ENCODE measurements at places on chromosomes 16 and 17.

DNA sequence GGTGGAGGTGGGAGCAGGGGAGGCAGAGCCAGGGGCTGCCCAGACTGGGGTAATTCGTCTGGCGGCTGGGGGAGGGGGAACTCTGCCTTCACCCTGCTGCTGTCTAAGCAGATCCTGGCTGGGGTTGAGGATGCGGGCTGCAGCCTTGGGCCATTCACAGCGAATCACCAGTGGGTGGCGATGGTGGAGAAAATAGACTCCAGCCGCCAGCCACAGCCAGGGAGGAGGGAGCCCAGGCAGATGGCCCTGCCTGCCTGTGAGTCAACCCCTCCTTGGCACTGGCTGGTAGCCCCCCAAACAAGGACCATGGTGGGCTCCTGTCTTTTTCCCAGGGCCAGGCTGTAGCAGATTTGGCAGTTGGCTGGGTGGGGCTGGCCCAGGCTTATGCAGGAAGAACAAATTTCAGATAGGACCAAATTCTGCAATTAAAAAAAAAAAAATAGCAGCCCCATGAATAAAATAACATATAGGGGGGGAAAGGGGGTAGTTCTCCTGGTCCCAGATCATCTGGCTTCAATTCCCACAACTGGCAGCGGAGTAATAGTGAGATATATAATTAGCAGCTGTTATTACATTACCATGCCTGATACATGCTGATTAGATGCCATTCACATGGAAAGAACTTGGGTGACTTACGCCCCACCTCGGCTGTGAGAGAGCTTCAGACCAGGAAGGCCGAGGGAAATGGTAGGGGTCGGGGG lies 41.5 kb upstream of the CDH5 start:
- DNase-seq = peak; percentile 66

DNA sequence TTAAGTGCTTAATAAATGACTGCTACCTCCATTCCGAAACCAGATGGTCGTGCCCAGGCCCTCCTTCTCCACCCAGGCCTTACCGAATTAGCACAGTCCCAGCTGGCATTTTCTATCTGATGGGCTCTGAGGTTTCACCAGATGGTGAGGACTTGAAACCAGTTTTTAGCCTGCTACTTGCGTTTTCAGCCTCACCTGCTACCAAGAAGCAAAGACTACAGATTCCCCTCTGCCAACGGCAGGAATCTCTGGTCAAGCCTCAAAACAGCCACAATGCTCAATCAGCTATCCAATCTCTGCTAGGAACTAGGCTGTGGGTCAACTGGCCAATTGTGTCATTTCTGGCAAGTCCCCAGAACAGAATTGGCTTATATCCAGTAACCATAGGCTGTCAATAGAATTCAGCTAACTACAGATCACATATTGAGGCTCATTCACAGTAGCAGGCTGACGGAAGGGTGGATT lies 11.7 kb downstream of the PECAM1 start:
- no peak for DNase-seq

GRCh38 chr17:65193716-65194293 lies 56.6 kb downstream of the RGS9 start:
- no peak for DNase-seq

DNA sequence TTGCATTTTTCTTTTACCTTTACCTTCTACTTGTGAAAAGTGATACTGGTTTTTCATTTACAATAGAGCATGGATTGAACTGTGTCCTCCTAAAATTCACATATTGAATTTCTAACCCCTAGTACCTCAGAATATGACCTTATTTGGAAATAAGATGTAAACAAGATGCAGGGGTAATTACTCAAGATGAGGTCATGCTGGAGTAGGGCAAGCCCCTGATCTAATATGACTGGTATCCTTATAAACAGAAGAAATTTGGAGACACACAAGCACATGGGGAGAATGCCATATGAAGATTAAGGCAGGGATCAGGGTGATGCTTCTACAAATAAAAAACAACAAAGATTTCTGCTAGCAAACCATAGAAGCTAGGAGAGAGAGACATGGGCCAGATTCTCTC lies 12.2 kb downstream of the MYH13 start:
- DNase-seq = no peak

DNA sequence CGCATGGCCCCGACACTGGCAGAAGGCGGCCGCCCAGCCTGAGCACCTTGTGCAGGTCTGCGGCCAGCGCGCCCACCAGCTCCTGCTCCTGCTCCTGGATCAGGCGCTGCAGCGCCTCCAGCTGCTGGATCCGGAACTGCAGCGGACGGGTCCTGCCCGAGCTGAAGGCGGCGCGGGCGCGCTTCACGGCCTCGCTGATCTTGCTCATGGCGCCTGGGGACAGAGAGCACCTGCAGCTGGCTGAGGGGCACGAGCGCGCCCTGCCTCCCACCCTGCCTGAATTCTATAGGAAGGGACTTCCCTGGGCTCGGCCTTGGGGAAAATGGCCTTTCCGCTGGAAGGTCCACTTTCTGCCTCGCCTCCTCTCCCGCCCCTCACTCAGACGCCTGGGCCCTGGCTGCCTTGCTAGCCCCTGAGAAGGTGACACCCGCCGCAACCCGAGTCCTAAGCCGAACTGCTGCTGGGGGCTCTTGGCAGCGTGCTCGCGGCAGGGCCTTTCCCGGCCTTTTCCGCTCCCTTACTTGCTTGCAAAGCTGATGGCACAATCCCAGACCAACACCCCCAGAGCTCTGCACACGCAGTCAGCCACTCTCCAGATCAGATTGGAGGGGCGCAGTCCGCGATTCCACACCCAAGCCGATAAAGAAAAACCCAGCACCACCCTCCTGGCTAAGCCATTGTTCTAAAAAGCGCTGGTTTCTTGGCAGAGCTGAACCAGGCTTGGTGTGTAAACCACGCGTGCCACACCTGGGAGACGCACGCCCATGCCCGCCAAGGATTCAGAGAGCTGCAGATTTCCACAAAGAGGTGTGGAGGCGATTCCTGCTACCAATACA lies 3.0 kb downstream of the ALDH3A1 start:
- DNase-seq = peak; percentile 90

GRCh38 chr16:70706948-70707465 lies 21.2 kb upstream of the MTSS2 start:
- DNase-seq = peak; percentile 57

- DNase-seq = no peak
Measured at GRCh38 chr17:30155389-30155788, 38.8 kb downstream of the NSRP1 start.

DNA sequence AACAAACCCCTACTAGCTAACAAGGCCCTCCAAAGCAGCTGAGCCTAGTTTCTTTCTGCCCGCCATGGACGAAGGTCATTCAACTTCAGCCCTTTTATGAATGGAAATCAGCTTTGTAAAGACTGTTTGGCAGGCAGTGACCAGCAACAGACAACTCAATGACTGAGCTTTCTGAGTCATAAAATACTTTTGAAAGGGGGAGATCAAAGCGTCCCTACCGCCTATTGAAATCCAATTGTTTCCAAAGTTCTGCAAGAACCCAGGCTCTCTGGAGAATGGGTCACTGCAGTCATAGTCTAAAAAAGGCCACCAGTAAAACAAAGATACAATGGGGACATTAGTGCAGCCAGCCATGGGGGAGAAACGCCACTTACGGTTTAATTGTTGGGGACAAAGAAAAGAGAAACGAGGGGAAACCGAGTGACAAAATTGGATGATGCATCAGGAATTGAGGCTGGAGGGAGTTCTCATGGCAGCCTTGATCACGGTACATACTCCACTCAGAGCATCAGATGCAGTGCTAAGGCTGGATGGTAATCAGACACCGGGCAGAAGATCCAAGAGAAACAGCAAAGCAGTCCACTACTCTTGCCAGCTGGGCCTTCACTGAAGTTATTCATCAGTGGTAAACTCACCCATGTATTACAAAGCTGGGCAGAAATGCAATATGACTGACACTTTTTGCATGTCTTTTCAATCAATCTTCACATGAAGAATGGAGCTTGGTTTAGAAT lies 9.8 kb downstream of the ADAMTS18 start:
- no peak for DNase-seq

- no peak for DNase-seq
Measured at GRCh38 chr16:66116163-66117002, 250.1 kb upstream of the CDH5 start.

GRCh38 chr16:30381291-30382041 lies 895 bp downstream of the SEPTIN1 start:
- DNase-seq = no peak

DNA sequence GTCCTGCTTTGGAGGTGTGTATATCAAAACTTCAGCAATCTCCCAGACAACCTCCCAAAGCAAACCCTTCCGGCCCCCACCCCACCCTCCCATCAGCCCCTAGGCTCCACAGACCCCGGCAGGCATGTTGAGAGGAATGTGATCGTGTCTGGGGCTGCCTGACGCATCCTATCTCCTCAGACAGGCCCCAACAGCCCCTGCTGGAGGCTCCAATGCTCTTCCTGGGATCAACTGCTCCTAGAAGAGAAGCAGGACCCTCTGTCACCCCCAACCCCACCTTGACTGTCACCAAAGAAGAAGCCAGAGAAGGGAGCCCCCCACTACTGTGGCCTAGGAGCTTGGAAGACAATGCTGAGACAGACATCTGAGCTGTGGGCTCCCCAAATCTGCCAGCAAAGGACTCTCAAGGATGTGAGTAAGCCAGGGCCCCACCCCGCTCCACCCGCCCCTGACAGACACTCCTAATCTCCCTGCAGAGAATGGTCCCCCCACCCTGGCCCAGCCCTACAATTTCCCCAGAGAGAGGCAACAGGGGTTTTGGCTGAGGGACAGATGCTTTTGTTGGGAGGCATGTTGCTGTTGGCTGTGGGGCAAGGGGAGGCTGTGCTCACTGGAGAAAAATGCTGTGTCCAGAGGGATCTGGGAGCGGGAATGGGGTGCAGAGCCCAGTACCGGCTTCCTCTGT lies 1.6 kb upstream of the KRT14 start:
- no peak for DNase-seq

DNA sequence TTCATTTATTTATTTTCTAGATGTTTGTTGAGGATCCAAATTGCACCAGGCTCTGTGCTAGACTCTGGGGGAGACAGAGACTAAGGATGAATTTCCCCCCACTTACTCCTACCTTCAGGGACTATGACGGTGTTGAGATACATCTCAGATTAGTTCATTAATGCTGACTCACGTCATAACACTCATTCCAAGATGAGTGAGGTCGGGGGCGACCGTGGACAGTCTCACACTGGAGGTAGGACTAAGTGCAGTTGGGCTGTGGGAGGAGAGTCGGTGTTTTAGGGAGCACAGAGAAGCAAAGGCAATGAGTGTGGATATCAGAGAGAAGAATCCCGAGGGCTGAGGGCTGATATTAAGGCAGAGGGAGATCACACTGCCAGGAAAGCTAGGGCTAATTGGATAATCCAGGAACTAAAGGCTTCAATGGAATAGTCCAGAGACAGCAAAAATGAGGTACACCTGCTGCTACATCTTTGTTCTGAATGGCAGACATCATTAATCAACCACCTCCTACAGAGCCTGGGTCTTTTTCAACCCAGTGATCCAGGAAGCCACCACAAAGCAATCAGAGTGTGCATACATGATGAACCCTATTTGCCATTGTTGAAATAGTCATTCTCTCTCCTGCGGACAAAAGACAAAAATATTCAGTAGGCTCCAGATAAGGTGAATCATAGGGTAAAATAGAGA lies 38.6 kb upstream of the CACNG4 start:
- no peak for DNase-seq

DNA sequence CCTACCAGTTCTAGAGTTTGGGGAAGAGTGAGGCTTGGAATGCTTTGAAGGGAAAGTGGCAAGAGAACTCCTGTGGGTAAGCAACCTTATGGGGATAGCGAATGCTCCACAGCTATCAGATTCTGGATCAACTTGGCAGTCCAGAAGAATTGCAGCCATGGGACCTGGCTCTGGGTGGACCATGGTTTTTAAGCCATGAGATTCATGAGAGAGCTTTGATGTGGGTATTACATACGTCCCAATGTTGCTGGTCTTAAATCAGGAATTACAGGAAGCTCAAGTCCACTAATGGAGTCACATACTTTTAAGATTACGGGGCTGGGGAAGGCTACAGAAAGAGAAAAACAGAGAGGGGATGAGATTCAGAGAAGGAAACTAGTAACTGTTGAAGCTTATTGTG lies 142.5 kb upstream of the ELAC2 start:
- DNase-seq = no peak

DNA sequence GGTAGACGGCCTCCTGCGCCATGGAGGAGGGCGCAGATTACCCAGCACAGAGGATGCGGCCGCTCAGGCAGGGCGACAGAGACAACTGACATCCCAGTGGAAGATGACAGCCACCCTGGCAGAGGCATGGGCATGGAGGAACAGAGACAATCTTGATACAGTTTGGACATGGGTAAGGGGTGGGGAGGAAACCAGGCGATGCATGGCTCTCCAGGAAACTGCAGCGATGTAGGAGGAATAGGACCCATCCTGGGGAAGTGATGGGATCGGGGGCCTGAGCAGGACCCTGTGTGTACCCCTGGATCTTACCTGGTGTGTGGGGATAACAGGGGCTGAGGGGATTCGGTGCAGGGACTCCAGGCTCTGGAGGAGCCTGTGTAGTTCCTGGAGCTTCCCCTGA lies 4.6 kb downstream of the OSBPL7 start:
- no peak for DNase-seq

DNA sequence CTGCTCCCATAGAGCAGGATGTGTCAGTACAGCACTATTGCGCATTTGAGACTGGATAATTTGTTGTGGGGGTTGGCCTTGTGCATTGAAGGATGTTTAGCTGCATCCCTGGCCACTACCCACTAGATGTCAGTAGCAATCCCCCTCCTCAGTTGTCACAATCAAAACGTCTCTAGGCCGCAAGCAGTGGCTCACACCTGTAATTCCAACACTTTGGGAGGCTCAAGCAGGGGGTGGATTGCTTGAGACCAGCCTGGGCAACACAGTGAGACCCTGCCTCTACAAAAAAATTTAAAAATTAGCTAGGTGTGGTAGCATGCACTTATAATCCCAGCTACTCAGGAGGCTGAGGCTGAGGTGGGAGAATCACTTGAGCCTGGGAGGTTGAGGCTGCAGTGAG lies 48.4 kb downstream of the CENPV start:
- DNase-seq = no peak

DNA sequence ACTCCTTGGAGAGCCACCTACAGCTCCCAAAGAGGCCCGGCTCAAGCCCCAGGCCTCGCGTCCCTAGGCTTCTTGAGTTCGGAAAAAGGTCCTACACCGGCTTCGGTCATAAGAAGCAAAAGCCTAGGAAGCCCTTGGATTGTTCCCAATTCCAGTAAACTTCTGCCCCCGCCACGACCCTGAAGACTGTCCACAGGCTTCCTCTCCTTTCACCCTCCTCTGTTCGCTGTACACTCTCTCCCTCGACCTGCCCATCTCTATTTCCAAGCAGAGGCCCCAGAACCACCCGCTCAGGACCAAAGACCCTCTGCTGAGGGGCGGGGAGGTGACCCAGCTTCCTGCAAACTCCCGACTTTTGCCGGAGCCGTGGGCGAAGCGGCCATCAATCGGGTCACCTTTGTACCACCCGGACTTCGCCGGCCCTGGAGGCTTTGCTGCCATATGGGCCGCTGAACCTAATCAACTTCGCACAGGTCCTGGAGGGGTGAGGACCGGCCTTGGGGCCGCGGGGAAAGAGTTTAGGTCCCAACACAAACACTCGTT lies 2.7 kb downstream of the HOXB2 start:
- no peak for DNase-seq

- no peak for DNase-seq
Measured at GRCh38 chr17:65553009-65553645, 8.3 kb downstream of the AXIN2 start.
